Stimulated activated CD4-positive, alpha-beta T cell treated with anti-CD3 and anti-CD28 coated beads, Interleukin-12 subunit alpha, Interleukin-12 subunit beta, amount 100 ng/mL, for 48 hours (primary cell): ENCODE measurements at places on chromosomes 7 and 10.
A peak's percentile ranks its signal among the peaks of the same experiment; 100 is the strongest.

- DNase-seq, result peak; percentile 37
Observed at GRCh38 chr7:116236020-116236630, 25.8 kb downstream of the TES start.

GRCh38 chr10:31083765-31084184, 52.1 kb upstream of the ZNF438 start:
- peak; percentile 55 for DNase-seq

- DNase-seq, result no peak
Observed at GRCh38 chr10:36725581-36726520, 399.5 kb upstream of the ANKRD30A start.

- DNase-seq, result no peak
Observed at GRCh38 chr7:73597978-73598782, 19.8 kb upstream of the TBL2 start.

DNA sequence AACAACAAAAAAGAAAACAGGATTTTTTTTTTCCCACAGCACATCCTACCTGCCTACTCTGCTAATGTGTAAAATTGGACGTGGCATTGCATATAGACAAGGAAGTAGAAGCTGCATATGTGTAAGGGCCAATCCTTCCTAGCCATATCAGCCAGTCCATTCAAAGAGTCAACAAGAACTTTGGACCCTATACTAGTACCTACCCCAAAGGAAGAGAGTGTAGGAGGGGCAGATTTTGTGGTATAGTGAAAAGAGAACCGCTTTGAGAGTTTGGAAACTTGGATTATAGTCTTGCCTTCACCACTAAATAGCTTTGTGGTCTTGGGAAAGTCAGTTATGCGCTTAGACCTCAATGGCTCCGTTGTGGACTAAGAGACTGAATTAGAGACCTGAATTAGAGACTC, 12.1 kb upstream of the MCU start:
- no peak for DNase-seq

DNA sequence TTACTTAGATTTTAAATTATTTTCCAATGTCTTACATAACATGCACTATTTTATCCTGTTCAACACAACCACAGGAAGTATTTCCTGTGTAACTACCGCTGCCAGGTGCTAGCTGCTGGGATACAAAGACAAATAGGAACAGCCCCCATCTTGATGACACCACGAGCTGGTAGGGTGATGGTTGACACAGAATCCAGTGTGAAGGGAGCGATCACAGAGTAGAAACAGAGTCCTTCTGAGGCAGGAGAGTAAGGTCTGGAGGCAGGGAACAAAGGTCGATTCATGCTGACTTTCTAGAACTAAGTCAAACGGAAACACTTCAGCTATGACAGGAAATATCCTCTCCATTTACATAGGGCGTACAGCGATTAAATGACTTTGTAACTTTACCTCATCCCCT, 232.3 kb downstream of the ADAM12 start:
- no peak for DNase-seq

DNA sequence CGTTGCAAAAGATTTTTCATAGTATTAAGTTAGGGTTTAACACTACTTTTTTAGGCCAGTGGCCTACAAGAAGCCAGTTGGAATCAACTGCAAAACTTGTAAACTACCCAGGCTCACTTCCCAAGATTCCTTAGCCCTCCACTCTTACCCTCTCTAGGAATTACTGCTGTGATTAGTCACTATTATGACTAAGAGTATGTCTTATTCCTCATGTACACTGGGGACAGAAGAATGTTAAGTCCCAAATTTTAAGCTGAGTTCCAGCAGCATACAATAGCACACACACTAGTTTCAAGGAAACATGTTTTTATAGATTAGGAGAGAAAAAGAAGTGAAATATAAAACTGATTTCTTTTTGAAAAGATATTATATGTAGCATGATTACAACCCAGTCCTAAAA, 42.8 kb downstream of the FBXL13 start:
- no peak for DNase-seq

GRCh38 chr10:123140983-123141390, 5.2 kb downstream of the HMX3 start:
- DNase-seq, result no peak

DNA sequence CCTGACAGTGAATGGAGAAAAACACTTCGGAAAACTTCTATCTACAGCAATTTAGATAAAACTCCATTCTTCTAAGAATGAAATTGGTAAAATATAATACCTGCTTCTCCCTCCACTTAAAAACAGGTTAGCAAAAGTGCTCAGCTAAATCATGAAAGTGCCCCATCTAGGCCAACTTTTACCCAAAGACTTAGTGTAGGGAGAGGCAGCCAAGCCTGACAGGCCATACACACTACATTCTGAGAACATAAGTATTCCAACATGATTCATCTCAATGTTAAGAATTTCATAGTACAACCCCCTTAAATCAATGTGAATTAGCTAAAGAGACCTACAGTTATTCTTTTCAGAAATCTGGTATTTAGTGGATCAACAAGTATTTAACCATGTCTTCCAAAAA, 7.2 kb downstream of the FAM3C start:
- no peak for DNase-seq

DNA sequence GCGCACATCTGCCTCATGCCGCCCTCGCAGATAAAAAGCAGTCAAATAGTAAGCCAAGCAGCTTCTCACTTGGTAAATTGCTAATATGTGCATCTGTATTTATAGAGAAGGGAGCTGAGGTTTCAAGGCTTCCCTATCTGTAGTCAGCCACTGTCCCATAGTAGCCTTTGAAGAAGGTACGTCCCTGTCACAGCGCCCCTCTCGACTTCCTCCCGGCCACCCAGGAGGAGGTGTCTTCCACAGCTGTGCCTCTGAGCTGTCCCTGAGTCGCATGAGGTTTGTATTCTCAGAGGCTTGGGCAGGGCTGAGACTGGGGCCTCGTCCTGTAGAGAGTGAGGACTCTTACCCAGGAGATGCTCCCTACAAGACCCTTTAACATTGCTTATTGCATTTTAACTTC, 49.0 kb downstream of the SPOCK2 start:
- no peak for DNase-seq
